ENCODE measurements at places on chromosomes 3 and 15.

DNA sequence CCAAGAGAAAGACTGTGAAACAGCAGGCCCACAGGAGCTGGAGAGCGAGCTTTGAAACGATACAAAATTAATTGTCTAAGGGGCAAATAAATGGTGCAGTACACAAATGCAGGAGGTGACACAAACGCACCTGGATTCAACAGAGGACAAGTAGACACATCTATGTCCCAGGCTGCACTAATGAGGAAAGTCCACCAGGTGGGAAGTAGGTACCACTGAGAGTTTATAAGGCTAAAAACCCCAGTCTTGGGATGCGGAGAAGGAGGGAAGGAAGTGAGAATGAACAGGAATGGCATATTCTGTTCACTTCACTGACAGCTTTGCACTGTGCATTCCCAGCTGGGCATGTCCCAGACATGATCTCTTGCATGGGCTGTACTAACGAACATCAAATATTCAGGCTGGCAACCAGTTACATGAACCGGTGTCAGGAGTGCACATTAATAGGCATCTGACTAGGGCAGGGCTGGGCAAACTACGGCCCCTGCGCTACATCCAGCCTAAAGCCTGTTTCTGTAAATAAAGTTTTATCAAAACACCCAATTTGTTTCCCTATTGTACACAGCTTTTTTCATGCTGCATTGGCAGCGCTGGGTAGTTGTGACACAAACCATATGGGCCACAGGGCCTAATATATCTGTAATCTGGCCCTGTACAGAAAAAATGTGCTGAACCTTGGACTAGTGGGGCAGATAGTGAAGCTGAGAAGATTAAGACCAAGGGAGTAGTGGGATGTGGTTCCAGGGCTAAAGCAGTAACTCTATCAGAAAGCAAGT lies 107.0 kb downstream of the IGF2BP2 start:
- H3K4me3 ChIP-seq, result no peak overlapping the region
- no peak overlapping the region for H3K27ac ChIP-seq
- H3K36me3 ChIP-seq, result no peaks in the 10 kb centered on the region
- no peak for DNase-seq

DNA sequence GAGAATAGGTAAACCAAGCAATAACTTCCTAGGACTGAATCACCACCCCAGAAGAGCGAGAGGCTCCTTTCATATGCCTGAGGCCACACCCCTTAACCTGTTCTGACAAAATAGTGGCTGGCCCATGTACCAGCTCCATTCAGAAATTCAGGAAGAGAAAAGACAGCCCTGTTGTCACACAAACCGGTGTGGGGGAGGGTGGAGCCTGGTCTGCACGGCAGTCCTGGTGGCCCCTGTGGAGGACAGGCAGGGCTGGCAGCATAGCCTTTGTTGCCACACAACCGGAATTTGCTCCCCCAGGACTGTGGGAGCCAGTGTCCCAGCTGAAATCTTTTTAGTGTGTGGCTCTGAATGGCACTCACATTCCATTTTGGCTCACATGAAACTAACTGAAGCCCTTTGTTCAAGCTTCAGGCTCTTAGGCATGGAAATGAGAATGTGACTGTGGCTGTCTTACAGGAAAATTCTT lies 23.8 kb downstream of the RLBP1 start:
- H3K27me3 ChIP-seq, result no peaks in the 10 kb centered on the region
- peak; percentile 91 for DNase-seq
- peak overlapping the region; percentile 82 for H3K27ac ChIP-seq

DNA sequence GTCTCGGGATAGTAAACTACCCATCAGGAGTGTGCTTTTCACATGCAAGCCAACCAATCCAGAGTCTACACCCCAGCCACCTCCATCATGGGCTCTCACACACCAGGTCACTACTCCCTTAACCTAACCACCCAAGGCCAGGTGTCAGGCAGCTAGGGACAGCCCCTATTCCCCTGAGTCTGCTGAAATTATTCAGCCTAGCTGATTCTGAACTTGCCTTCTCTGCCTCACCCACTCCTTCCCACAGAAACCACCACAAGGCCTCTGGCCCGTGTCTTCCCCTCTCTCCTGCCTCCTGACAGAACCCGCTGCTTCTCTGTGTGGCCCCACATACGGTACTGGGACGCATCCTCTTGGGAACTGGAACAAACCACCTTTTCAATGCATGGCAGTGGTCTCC lies 82.1 kb downstream of the PCSK6 start:
- H3K27ac ChIP-seq, result no peak overlapping the region
- H3K27me3 ChIP-seq, result no peaks in the 10 kb centered on the region
- H3K4me1 ChIP-seq, result peaks cover 11% of the 10 kb centered on the region
- H3K4me3 ChIP-seq, result no peak overlapping the region
- DNase-seq, result no peak
- H3K36me3 ChIP-seq, result no peaks in the 10 kb centered on the region

DNA sequence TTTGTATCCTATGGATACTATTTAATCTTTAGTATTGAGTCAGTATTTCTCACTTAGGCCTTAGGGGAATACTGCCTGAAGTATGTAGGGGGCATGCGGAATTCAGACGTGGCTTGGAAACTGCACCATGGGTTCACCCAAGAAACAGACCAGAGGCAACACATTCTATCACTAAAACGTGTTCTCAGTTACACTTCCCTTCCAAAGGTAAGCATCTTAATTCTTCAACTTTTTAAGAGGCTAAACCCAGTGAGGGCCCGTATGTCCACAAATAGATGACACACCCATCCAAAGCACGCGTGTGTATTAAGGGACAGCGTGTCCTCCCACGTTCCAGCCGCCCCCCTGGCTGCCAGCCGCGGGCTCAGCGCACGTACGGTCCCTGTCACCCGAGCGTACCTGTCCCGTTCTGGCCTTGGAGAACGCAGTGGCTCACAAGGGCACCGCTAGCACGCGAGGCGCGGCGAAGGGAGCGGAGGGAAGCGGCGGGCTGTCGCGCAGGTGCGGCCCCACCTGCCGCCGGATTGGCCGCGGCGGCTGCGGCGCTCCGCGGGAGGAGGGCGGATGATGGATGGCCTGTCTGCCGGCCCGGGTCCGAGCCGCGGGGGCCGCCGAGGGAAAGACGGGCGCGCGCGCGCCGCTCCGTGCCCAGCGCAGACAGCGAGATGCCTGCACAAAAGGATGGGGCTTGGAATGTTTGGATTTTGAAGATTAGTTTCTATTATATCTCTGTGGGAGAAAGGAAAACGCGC lies 1003.9 kb upstream of the NR2F2 start:
- peak; percentile 64 for DNase-seq
- no peaks in the 10 kb centered on the region for H3K36me3 ChIP-seq
- H3K4me3 ChIP-seq, result peak overlapping the region; percentile 48
- H3K4me1 ChIP-seq, result peaks cover 10% of the 10 kb centered on the region
- no peak overlapping the region for H3K27ac ChIP-seq
- peaks cover 44% of the 10 kb centered on the region for H3K27me3 ChIP-seq

Data from neural progenitor cell (in vitro differentiated cells).